ENCODE measurements at places on chromosomes 3 and 15.

DNA sequence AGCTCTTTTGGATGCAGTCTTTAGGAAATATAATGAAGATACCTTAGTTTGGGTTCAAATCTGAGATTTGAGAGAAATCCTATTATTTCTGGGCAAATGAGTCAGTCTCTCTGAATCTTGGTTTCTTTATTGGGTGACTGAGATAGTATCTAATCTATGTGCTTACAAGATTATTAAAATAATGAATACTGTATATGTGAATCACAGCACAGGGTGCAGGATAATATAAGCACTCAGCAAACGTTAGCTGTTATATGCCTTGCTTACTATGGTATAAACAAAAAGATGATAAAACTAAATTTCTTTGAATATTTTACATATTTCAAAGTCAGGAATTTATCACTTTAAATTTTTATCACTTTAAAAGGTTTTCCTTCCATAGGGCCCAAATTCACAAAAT is 29.6 kb downstream of the FGF7 start:
- DNase-seq: no peak

GRCh38 chr3:100271522-100271921 is 10.7 kb downstream of the TBC1D23 start:
- DNase-seq: no peak

- peak; percentile 58 for DNase-seq
Measured at GRCh38 chr15:90582553-90582952, 52.8 kb downstream of the CRTC3 start.

DNA sequence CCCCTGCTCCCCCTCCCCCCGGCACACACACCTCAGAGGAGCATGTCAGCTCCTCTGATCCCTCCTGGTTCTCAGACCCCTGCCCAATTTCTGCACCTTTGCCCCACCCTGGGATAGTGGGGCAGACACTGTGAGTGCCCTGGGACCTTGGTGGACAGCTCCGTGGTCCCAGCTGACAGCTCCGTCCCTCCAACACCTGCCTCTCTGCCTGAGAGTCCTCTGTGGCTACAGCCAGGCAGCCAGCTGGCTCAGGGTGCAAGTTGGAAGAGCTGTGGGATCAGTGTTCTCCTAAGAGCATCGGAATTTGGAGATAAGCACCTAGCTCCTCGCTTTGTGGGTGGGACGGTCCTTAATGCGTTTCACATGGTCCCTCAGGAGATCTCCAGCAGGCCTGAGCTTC is 43.7 kb upstream of the PGPEP1L start:
- no peak for DNase-seq

- DNase-seq: no peak
Measured at GRCh38 chr3:43221076-43221475, 65.3 kb upstream of the SNRK start.

DNA sequence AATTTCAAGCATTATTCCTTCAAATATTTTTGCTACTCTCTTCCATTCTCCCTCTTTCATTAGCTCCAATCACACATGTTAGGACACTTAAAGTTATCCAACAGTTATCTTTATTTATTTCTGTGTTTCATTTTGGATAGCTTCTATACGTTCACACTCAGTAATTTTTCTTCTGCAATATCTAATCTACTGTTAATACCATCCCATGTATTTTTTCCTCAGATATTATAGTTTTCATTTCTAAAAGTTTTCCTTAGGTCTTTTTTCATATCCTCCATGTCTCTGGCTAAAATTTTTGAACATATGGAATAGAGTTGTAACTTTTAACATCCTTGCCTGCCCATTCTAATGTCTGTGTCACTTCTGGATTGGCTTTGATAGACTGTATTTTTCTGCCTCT is 73.4 kb downstream of the CTNNB1 start:
- no peak for DNase-seq

DNA sequence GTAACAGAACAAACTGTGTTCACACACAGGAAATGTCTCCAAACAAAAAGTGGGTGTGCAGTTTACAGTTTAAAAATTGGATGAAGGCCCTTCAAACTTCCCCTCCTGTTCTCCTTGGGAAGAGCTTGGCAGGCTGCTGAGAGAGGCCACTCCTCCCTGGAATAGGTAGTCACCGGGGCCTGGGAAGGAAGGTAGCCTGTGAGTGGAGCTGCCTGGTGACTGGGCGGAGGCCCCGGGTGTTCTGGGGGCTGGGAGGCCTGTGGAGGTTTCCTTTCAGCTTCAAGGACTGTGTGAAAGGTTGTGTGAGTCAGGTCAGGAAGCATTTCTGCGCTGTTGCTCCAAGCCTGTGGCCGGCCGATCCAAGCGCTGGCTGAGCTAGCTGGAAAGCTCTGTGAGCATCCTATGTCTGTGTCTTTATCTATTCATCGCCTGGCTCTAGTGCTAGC is 14.1 kb downstream of the SLCO3A1 start:
- peak; percentile 30 for DNase-seq

DNA sequence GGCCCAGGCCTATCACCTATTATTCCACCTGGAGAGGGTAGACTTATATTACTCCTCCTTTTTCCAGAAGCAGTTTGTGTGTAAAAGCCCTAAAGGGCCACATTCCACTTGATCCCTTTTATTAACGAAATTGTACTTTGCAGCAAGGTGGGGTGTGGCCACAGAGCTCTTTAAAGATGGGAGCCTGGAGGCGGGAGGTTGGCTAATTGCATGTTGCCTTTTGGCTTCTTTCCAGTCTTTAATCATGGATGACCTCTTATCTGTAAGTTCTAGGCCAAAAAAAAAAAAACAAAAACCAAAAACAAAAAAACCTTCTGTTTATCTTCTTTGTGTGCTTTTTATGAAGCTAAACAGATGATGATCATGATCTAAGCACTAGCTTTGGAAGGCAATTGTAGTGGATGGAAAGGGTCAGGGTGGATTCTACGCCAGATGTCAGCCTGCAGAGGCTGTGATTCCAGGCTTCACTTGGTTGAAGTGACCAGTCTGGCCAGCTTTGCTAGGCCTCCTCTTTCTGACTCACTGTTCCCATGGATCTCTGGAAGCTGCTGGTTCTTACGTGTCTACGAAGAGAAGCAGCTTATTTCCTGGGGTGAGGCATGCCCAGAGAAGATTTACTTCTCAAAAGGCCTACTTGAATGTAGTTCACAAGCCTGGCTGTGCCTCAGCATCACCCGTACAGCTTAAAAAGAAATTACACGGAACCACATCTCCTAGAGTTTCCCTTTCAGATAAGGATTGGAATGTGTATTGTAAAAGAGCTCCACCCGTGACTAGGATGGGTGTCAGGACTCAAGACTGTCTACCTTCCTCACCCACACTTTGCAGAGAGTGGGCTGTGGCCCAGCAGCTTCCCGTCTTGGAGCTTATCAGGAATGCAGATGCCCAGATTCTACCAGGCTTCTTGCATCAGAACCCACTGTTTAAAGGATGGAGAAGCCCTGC is 330.9 kb upstream of the C2CD4B start:
- DNase-seq: peak; percentile 62

GRCh38 chr15:63363292-63363691 is 18.4 kb downstream of the CA12 start:
- DNase-seq: no peak

- DNase-seq: peak; percentile 62
Measured at GRCh38 chr15:63908991-63909390, 75.2 kb upstream of the HERC1 start.

- peak; percentile 74 for DNase-seq
Measured at GRCh38 chr3:186108106-186108940, 566 bp downstream of the ETV5 start.

DNA sequence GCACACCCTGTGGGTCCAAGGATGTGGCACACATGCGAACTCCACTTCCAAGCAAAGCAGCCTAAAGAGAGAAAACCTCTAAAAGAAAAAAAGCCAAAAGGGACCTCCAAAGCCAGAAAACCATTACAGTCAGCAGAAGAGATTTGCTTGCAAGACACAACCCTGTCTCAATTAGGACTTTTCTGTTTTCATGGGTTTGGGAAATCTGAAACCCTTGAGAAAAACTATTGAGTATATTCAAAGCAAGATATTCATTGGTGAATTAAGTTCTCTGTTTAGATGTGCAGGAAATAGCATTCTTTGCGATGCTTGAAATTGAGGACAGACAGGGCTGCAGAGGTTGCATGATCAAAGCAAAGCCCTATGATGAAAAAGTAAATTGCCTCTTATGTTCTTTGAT is 10.2 kb upstream of the LDHAL6B start:
- no peak for DNase-seq

GRCh38 chr15:62482785-62483429 is 317.8 kb upstream of the C2CD4B start:
- peak; percentile 71 for DNase-seq

DNA sequence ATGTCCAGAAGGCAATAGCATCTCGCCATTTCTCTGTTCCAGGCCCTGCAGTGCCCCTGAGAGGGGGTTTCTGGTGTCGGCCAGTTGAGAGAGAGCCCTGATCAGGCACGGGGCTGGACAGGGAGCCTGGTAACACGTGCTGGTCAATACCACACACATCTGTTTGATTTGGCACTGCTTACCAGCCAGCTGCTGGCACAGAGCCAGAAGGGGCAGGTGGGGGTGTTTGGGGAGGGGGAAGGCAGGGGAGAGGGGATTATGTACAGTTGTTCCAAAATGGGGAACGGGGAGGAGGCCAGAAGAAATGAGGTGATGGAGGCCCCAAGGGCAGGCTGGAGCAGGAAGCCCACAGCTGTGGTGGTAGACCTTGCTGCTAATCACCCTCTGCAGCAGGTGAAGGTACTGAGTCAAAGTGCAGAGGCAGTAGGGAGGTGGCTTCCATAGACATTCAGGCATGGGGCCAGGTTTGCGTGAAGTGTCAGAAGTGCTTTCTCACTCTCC is 153.5 kb upstream of the LPP start:
- DNase-seq: no peak

GRCh38 chr3:64935971-64936370 is 248.2 kb upstream of the ADAMTS9 start:
- no peak for DNase-seq

DNA sequence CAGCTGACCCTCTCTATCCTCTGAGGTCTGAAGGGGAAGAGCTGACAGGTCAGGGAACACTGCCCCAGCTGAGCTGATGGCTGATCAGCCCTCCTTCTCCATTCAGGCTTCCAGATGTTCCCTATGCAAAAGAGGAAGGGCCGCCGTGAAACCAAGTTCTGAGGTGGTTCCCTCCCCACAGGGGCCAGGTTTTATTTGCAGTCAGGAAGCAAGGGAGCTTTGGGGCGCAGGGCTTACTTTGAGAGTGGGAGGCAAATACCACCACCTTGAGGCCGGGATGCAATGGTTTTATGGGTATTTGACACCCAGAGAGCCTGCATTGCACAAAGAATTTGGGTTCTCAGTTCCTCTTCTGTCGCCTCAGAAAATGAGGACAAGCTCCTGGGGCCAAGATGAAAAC is 186.9 kb downstream of the ARRDC4 start:
- no peak for DNase-seq

- no peak for DNase-seq
Measured at GRCh38 chr15:65210770-65211481, at the start of gene CILP. Gene CILP (minus strand): TSS chr15:65211473. CDS start chr15:65209755, 1,718 bp downstream.

DNA sequence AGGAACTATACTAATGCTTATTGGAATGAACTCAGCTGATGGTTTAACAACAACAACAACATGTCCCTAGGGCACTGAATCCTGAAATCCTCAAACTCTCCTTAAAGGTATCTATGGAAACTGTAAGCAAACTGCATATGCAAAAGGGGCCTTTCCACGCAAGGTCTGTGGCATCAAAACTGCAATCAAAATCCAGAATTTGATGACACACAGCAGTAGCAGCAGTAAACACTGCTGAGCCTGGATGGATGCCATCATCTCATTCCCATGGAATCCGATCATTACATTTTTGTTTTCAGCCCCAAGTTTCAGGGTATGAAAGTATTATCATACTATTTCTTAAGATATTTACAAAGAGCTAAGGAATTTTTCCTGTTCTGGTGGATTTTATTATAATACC is 399.7 kb downstream of the VPS13C start:
- peak; percentile 70 for DNase-seq

DNA sequence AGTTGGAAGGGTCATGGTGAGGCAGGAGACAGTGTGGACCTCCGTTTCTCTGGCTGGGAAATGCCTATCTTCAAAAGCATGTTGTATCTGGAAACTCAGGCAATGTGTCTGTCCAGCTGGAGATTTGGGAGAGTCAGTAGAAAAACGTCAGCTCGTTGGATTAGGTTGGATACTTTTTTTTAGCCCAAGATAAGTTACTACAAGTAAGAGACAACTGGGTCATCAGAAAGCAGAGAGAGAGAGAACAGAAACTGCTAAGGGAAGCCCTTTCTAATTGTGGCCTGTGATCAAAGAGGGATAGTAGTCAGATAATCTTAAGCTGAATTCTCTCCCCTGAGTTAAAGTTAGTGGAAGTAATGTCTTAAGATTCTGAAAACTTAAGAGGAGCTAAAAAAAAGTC is 78.9 kb upstream of the ZNF280D start:
- no peak for DNase-seq

GRCh38 chr3:48715174-48715800 is 1.7 kb downstream of the IP6K2 start:
- peak; percentile 27 for DNase-seq

DNA sequence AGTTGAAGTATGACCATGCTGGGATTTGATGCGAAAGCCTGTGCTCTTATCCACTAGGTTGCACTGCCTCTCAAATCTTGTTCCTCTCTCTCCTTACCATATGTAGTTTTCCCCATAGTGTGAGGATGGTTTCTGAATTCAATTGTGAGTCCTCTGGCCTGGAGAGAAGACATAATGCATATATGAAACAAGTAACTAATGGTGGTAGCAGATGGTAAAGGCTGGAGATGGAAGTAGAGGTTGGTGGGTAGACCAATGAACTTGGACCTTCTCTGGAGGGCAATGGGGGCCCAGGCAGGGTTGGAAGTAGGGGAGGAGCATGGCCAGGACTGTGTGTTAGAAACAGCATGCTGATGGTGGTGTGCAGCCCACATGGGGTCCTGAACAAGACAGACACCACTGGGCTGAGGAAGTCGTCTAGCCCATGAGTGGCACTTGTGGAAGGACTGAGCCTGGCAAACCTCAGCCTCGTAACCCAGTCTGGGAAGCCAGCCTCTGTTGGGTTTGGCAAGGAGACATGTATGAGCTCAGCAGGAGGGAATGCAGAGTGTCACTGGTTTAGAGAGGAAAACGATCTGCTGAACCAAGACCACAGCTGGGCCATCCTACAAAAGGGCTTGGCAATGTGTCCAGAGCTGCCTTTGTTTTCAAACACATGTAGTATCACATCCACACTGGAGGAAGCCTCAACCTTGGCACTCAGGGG is 18.5 kb upstream of the LMCD1 start:
- DNase-seq: peak; percentile 99

DNA sequence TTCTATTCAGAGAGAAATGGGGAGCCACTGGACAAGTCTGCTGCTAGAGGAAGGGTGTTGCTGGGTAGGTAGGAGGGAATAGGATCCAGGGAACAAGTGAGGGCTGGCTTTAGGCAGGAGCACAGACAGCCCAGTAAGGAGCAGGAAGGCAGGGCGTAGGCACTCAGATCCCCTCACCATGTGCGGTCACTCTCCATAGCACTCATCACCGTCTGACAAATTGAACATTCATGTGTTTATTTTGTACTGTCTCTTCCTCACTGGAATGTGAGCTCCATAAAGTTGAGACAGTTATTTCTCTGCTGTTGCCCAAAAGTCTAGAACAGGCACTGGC is 24.2 kb upstream of the LRRC34 start:
- peak; percentile 16 for DNase-seq

DNA sequence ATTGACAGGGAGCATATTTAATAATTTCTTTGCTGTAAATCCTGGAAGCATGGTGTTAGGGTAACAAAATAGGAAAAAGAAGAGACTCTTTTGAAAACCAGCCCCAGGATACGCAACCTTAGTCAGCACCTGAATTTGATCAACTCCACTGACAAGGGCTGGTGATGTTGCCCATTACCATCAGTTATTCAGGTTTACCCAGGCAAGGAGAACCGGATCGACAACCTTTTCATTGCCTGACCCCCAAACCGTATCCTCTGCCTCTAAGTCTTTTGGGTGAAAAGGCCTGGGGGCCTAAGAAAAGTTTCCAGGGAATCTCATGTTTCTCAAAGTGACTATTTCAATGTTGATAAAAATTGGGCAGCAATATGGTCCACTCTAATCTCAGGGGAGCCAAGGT is 313.3 kb downstream of the KBTBD8 start:
- no peak for DNase-seq
